Fibroblast of mammary gland (primary cell): ENCODE measurements at places on chromosomes 5 and 9.

DNA sequence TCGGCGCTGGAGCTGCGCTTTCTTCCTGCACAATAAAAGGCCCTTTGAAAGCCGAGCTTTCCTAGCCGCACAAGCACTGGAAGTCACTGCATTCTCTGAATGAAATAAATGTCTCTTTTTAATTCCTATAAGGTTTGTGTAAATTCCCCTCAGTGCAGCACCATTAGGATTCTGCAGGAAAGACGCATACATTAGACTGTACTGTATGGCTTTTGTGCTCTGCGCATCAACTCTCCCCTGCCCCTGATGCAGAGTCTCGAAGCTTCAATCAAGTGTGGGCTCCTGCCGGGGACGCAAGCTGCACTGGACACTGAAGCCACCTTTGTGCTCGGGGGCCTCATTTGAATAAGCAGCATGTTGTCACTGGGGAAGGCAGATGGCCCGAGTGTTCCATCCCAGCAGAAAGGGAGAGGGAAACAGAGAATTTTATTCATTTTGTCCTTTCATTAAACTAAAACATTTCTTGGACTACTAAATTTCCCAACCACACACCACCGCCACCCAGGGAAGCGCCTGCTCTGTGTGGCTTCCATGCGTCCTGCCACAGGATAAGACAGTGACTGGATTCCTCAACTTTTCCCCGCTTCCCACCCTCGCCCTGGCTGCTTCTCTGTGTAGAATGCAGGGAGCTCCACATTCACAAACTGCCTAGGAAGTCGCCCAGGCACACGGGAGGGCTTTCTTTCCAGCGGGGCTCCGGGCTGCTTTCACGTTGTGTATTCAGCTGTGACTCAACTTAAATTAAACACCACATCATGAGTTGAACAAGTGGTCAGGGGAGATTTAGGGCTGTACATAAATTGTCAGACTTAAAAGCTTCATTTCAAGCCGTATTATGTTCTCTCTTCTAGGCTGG lies 635.4 kb downstream of the IRX1 start:
- no peak for DNase-seq

- DNase-seq = no peak
Measured at GRCh38 chr9:137170486-137171148, 766 bp upstream of the LRRC26 start.

GRCh38 chr9:107707428-107707837 lies 217.9 kb upstream of the KLF4 start:
- peak; percentile 100 for DNase-seq

GRCh38 chr5:569868-570361 lies 42.2 kb upstream of the CEP72 start:
- no peak for DNase-seq

GRCh38 chr9:94973451-94973941 lies 247.0 kb downstream of the AOPEP start:
- DNase-seq = peak; percentile 40

- DNase-seq = peak; percentile 78
Measured at GRCh38 chr9:21728781-21729180, 73.7 kb upstream of the MTAP start.

- DNase-seq = no peak
Measured at GRCh38 chr5:17898766-17899165, 264.5 kb downstream of the TAF11L14 start.

DNA sequence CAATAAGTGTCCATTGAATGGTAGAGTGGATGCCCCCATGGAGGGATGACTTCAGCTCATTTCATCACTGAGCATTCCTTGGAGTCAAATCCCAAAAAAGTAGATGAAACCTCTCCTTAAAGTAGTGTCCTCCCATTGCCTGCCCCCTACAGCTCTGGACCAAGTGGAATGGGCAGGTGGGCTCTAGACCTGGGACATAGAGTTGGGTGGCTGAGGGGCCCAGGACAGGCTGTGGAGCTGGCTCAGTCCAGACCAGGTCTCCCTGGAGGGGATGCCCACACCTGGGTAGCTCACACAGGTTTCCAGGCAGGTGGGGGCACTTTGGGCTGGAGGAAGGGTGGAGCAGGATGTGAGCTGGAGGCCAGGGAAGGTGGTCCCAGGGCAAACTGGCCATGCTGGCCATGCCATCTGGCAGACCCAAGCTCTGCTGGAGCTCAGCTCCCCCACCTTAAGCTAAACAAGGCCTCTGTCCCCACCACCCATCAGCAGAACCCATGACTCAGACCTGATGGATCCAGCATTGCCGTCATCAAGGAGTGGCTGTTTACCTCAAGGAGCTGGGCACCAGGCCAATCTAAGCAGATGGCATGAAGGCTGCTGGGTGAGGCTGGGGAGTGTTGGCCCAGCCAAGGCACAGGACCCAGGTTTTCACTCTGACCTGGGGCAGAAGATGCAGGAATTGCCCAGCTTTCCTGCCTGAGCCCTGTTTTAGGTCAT lies 6.2 kb upstream of the SPINK4 start:
- peak; percentile 98 for DNase-seq

DNA sequence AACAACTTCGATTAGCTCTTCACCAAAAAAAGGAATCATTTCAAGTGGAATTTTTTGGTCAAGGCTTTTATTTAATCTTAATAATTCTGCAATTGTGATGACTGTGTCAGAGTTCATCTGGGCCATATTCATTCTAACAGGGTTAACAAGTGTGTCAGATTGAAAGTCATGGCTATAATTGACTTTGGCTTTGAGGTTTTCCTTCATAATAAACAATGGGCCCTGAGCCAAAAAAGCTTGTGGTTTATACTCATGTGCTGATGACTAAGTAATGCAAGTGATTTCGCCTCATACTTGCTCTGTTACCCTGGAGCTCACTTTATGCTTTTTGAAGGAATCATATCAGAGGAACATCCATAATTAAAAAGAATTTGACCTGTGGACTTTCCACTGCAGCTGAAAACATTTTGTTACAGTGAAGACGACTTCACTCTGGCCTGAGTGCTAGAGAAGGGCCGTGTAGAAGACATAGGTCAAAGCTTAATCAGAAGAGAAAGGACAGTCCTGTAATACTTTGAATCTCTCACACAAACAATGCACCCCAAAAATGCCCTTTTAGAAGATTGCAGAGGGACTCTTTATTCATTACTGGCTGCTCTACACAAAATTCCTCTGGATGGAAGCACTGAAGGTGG lies 101.7 kb downstream of the GDNF start:
- peak; percentile 97 for DNase-seq

GRCh38 chr5:150068472-150068871 lies 17.9 kb downstream of the CSF1R start:
- no peak for DNase-seq

- no peak for DNase-seq
Measured at GRCh38 chr9:36007316-36007708, 29.4 kb upstream of the RECK start.

GRCh38 chr5:34895641-34896419 lies 19.5 kb downstream of the RAD1 start:
- DNase-seq = peak; percentile 50

GRCh38 chr5:10913841-10914240 lies 152.8 kb upstream of the DAP start:
- DNase-seq = peak; percentile 88

- no peak for DNase-seq
Measured at GRCh38 chr5:57778501-57779091, 296.0 kb upstream of the ACTBL2 start.

DNA sequence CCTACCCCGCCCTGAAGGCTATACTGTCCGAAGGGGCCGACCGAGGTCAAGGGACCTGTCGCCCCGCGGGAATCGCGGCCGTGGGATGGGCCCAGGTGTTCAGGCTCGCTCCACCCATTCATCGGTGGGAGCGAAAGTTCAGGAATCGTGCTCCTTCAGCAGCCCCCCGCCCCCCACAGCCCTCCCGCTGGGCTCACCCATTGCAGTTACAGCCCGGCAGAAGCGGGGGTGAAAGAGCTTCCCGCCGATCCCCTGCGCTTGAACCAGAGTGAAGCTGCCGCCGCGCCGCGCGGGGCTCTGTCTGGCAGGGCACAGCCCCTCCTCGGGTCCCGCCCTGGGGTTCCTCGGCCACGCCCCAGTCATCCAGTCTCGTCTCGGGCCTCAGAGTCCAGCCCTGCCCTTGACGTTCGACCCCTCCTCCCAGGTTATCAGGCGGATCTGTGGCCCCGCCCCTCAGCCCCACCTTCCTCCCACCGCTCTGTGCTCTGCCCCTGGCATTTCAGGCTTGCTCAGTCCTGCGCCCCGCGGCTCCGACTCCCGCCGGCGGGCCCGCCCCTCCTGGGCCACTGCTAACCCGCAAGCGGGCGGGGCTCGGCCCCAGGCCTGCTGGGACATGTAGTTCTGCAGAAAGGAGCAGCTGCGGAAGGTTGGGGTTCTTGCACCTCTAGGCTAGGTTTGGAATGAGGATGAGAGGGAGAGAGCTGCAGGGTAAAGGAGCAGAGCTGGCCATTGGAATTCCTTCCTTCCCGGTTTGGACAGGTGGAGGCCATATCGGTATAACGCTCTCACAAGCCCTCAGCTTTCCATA lies at the start of gene MYORG:
Gene MYORG (minus strand): TSS at position 303 of the 808 bp plus-strand sequence. CDS start 3,955 bp downstream, outside the sequence.
- peak; percentile 84 for DNase-seq

DNA sequence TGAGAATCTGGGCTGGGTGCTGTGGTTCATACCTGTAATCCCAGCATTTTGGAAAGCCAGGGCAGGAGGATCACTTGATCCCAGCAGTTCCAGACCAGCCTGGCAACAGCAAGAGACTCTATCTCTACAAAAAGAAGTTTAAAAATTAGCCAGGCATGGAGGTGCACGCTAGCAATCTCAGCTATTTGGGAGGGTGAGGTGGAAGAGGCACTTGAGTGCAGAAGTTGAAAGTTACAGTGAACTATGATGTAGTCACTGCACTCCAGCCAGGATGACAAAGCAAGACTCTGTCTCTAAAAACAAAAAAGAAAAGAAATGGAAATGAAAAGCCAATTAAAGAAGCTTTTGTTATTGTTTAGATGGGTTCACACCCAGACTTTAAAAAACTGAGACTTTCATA lies 131.6 kb upstream of the RASA1 start:
- no peak for DNase-seq

GRCh38 chr9:127078336-127078735 lies 44.1 kb downstream of the ANGPTL2 start:
- no peak for DNase-seq

GRCh38 chr9:68970151-68970550 lies 43.8 kb downstream of the PRKACG start:
- no peak for DNase-seq

DNA sequence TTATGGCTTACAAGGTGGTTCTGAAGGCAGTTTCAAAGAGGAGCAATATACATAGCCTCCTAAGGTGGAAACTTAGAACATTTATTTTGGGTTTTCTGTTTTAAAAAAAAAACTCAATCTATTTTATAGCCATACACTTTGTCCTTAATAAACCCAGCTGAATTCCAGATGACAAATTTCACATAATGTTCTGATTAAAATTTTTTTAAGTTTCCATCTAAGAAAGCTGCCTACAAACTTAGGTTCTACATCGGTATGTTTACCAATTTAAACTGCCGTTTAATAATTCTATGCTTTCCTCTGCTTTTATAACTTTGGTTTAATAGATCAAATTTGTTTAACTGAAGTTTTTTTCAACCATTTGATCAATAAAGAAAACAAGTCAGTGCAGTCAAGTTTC lies 12.5 kb downstream of the NR3C1 start:
- DNase-seq = peak; percentile 54

- no peak for DNase-seq
Measured at GRCh38 chr9:135277219-135278201, 190.0 kb downstream of the OLFM1 start.
